ENCODE measurements at places on chromosomes 16 and 17. TPM values are rescaled to one million over a fixed set of nuclear protein-coding genes. Genes with fewer than 3 reads are reported as not detected.

Gene SLC38A8
- not detected for total RNA-seq

Gene PRAC2
- not detected for total RNA-seq

Gene KCNJ18
- not detected for total RNA-seq

Gene CMTM2
- not detected for total RNA-seq

Gene KRTAP1-1
- not detected for total RNA-seq

Gene PDPK1
- total RNA-seq: 72.0 TPM

Gene TP53TG3F
- not detected for total RNA-seq

Gene PRR15L
- total RNA-seq: 109 TPM

Gene SYNGR3
- 1.4 TPM for total RNA-seq

Gene SDR42E1
- 10.5 TPM for total RNA-seq

Gene NR1D1
- total RNA-seq: 34.7 TPM

Gene LGALS9B
- 10.9 TPM for total RNA-seq

Gene DNAJC7
- 69.8 TPM for total RNA-seq

Gene FBXL16
- total RNA-seq: 0.78 TPM

Gene CCL5
- 14.9 TPM for total RNA-seq

Gene TP53TG3B
- not detected for total RNA-seq

Gene NAE1
- 46.1 TPM for total RNA-seq

Gene TVP23B
- total RNA-seq: 59.8 TPM

Gene FXR2
- 39.3 TPM for total RNA-seq

Gene NPLOC4
- 79.4 TPM for total RNA-seq

Gene NOD2
- total RNA-seq: 1.5 TPM

Gene CENPT
- 44.6 TPM for total RNA-seq

Data from mucosa of gallbladder (tissue), 1 donor.